A549 treated with dexamethasone at 1 μM for 4 hours (cell line): ENCODE measurements at places on chromosomes 7 and 10. TPM values are rescaled to one million over a fixed set of nuclear protein-coding genes. Genes with fewer than 3 reads are reported as not detected.

KCND2 gene
- total RNA-seq = not detected in 5 replicates

CNPY4 gene
- 8.1 to 10.4 TPM (median 9.5 TPM) in 5 replicates for total RNA-seq

PEX1 gene
- 5.1 to 6.7 TPM (median 6.0 TPM) in 5 replicates for total RNA-seq

CALCR gene
- 0.05 to 0.08 TPM (median 0.06 TPM) in 3 of 5 replicates, not detected in the others for total RNA-seq

SUN1 gene
- 50.9 to 98.8 TPM (median 85.1 TPM) in 5 replicates for total RNA-seq

CDC14C gene
- not detected in 5 replicates for total RNA-seq

SNX10 gene
- 3.6 to 5.0 TPM (median 4.1 TPM) in 5 replicates for total RNA-seq

PTPRN2 gene
- total RNA-seq = 0.54 to 1.2 TPM (median 0.89 TPM) in 5 replicates

IFRD1 gene
- total RNA-seq = 27.0 to 30.2 TPM (median 28.6 TPM) in 5 replicates

SSC4D gene
- 0.97 to 1.5 TPM (median 1.3 TPM) in 5 replicates for total RNA-seq

HELLS gene
- 24.4 to 28.3 TPM (median 27.3 TPM) in 5 replicates for total RNA-seq

AGAP6 gene
- total RNA-seq = 5.7 to 9.2 TPM (median 8.6 TPM) in 5 replicates

NPFFR1 gene
- total RNA-seq = 0.01 to 0.02 TPM (median 0.01 TPM) in 4 of 5 replicates, not detected in the other

AS3MT gene
- total RNA-seq = 2.6 to 4.1 TPM (median 3.4 TPM) in 5 replicates

EPHA1 gene
- 0.13 to 0.14 TPM in 2 of 5 replicates, not detected in the others for total RNA-seq

CYP26C1 gene
- 0.02 TPM in 1 of 5 replicates, not detected in the others for total RNA-seq

UBE2D1 gene
- 12.7 to 19.6 TPM (median 16.7 TPM) in 5 replicates for total RNA-seq

SLC29A3 gene
- total RNA-seq = 26.1 to 33.2 TPM (median 29.7 TPM) in 5 replicates

GRM8 gene
- total RNA-seq = 0.09 TPM in 1 of 5 replicates, not detected in the others

EPHB6 gene
- 0.20 to 0.84 TPM (median 0.77 TPM) in 5 replicates for total RNA-seq

TAS2R4 gene
- total RNA-seq = 0.11 to 0.17 TPM (median 0.11 TPM) in 5 replicates

TMEM229A gene
- not detected in 5 replicates for total RNA-seq

POT1 gene
- total RNA-seq = 12.9 to 19.2 TPM (median 15.3 TPM) in 5 replicates

RPEL1 gene
- 0.05 TPM in 2 of 5 replicates, not detected in the others for total RNA-seq

LRRN3 gene
- 0.02 to 0.04 TPM in 2 of 5 replicates, not detected in the others for total RNA-seq

ACTR3C gene
- total RNA-seq = 0.02 to 0.26 TPM (median 0.14 TPM) in 3 of 5 replicates, not detected in the others

UNCX gene
- total RNA-seq = 0.05 to 0.07 TPM (median 0.05 TPM) in 3 of 5 replicates, not detected in the others

PON1 gene
- total RNA-seq = 0.64 to 0.88 TPM (median 0.73 TPM) in 5 replicates

GALNT17 gene
- not detected in 5 replicates for total RNA-seq

GHRHR gene
- total RNA-seq = 0.06 TPM in 1 of 5 replicates, not detected in the others

WDR91 gene
- 6.0 to 9.8 TPM (median 8.2 TPM) in 5 replicates for total RNA-seq

FOXP2 gene
- not detected in 5 replicates for total RNA-seq

C7orf33 gene
- total RNA-seq = not detected in 5 replicates

IFT22 gene
- 46.7 to 51.6 TPM (median 51.0 TPM) in 5 replicates for total RNA-seq
